ENCODE measurements at places on chromosomes 3 and 15.

DNA sequence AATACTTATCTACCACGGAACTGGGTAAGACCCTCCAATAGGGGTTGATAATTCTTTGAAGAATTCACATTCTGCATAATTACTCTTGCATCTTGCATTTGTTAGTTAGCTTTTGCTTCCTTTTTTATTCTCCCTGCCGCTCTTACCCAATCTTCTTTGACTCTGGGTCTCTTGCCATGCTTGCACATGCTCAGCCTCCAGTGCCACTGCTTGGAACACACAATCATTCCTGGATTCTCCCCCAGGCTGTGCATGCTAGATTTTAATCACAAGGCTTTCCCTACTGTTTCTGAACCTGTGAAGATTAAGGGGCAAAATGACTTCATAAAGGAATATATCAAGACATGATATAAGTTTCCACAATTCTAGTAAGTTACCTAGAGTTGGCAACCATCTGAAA is 133.1 kb downstream of the IL1RAP start:
- DNase-seq = no peak

- no peak for DNase-seq
Observed at GRCh38 chr3:49924683-49925082, 4.9 kb downstream of the MON1A start.

DNA sequence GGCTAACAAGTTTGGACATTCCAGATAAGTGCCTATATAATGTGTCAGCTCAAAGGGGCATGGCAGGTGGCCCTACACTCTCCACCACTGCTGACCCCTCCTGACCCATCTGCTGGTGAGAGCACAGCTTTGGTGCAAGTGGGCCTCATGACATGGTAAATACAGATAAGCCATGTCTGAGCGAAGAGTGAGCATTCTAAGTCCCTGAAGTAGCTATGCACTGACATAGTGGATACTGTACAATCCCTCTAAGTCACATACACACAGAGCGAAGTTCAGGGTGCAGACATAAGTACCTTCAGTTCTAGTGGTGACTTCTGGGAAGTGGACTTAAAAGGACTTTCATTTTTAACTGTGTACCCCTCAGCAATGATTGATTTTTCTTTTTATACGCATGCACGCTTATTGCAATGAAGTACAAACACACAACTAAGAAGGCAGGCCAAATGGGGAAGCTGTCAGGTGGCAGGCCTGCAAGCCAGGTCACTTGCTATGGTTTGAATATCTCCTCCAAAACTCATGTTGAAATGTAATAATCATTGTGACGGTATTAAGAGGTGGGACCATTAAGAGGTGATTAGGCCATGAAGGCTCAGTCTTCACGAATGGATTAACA is 41.5 kb downstream of the TBC1D2B start:
- DNase-seq = no peak

DNA sequence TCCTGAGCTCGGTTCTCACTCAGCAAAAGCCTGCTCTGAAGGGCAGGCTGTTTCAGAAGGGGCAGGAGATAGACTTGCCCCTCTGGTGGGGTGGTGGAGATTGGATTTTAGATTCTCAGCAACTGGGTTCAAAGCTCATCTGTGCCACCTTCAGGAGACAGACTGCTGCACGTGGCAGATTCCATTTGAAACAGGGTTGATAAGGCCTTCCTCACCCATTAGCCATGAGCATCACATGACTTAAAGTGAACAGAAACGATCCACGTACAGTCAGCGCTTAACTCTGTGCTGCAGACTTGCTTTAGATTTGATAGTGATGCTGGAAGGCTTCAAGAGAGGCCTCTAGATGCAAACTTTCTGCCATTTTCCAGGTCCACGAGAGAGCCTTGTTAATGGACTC is 35.0 kb upstream of the MGLL start:
- DNase-seq = no peak

GRCh38 chr3:196546537-196546936 is 21.8 kb downstream of the WDR53 start:
- no peak for DNase-seq

All from activated naive CD4-positive, alpha-beta T cell treated with anti-CD3 and anti-CD28 coated beads, Interleukin-2, amount 10 ng/mL, durations not matched to agents 7 days and 5 days (primary cell).